ENCODE measurements at places on chromosomes 1 and 21.

DNA sequence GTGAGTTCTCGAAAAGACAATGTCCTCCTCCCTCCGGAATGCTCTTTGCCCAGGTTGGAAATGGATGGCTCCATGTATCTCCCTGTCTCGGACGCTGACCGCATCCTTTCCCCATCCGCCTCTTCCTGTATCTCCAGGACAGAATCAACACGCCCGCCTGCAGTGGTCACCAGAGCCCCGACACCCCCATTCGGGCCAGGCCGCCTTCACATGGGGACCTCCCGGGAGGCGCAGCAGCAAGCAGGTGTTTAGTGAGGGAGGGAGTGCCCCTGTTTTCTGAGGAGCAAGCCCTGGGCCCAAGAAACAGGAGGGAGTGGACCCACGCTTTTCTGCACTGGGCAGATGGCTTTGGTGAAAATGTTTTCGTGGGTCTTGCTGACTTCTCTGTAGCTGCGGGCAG is 83.5 kb upstream of the TTC34 start:
- DNase-seq: no peak

- DNase-seq: no peak
Measured at GRCh38 chr1:38992412-38993111, 1.5 kb downstream of the AKIRIN1 start.

DNA sequence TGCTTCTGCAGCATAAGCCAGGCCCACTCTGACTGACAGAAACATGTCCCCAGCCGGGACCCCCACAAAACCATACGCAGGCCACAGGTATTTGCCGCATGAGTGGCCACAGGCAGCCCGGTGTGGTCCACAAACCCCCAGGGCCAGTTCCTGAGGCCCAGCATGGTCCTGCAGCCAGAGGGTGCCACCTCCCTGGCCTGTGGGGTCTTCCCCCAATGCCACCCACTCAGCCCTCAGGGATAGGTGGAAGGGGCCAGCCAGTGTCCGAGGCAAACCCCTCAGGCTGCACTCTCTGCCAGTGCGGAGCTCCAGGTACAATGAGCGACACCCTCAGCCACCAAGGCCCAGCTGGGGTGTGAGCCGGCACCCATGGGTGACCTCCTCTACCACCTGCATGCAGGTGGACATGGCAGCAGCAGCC is 43.5 kb downstream of the UBE2G2 start:
- DNase-seq: no peak

- no peak for DNase-seq
Measured at GRCh38 chr1:43317817-43318471, 17.2 kb downstream of the TIE1 start.

GRCh38 chr1:27141266-27142003 is 13.5 kb downstream of the SLC9A1 start:
- no peak for DNase-seq

DNA sequence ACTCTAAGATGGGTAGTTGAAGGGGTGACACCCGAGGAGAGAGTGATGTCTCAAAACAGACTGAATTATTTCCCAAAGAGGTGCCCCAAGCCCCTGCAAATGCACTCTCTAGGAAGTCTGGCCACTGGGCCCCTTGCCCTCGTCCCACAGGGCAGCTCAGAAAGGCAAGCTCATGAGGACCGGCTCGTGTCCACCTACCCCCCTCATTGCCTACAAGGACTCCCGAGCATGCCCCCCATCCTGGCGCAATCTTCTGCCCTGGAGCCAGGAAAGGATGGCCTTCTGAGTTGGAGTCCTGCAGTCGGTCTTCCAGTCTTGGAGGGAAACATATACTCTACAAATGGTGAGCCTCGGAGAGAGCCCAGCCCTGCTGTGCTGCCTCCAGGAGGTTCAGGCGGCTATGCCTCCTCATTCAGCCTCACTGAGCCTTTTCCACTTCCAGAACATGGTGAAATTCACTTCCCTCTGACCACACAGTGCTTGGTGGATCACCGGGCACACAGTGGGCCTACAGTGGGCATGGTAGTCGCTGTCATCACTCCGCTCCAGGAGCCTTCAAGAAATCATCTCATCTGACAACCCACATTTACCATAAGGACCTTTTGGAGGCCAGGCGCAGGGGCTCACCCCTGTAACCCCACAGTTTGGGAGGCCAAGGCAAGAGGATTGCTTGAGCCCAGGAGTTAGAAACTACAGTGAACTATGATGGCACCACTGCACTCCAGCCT is 5.8 kb upstream of the WNT3A start:
- DNase-seq: no peak
